Germinal center (tissue), 1 donor: ENCODE measurements at places on chromosomes 7 and 10.

DNA sequence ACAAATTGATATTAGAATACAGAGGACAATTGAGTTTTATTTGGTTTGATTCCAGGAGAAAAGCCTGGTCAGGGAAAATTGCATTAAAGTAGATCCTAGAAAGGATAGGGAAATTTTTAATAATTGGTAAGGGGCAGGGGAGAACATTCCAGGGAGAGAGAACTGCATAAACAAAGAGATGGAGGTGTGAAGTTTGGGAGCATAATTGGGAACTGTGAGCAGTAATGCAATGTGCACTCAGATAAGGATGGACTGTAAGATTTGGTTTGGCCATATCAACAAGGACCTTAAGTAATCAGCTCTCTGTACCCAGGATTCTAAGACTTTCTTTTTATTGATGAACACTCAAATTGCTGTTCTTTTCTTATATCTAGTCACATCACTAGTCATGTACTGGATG lies 41.4 kb downstream of the ZMYND11 start:
- DNase-seq: no peak

DNA sequence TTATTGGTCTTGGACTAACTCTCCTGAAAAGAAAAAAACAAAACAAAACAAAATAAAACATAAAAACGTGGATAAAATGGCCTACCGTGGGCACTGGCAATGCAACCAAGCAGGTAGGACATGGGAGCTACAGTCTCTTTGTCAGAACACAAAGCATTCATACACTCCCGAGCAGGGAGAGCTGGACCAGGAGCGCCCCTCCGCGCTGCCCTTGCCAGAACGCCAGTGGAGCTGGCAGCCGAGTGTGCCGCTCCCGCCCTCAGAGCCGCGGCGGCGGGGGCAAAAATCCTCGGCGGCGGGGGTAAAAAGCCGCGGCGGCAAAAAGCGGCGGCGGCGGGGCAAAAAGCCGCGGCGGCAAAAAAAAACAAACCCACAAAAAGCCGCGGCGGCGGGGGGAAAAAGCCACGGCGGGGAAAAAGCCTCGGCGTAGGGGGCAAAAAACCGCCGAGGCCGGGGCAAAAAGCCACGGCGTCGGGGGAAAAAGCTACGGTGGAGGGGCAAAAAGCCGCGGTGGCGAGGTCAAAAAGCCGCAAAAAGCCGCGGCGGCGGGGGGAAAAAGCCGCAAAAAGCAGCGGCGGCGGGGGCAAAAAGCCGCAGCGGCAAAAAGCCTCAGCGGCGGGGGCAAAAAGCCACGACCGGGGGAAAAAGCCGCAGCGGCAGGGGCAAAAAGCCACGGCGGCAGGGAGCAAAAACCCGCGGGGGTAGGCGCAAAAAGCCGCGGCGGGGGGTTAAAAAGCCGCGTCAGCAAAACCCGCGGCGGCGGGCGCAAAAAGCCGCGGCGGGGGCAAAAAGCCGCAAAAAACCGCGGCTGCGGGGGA lies 418.1 kb downstream of the ZNF716 start:
- DNase-seq: no peak

GRCh38 chr10:102578782-102579181 lies 65.5 kb upstream of the TRIM8 start:
- DNase-seq: no peak

GRCh38 chr10:133267829-133268228 lies 8.8 kb downstream of the ADAM8 start:
- DNase-seq: no peak

GRCh38 chr10:114990586-114990985 lies 52.6 kb downstream of the TRUB1 start:
- DNase-seq: no peak

DNA sequence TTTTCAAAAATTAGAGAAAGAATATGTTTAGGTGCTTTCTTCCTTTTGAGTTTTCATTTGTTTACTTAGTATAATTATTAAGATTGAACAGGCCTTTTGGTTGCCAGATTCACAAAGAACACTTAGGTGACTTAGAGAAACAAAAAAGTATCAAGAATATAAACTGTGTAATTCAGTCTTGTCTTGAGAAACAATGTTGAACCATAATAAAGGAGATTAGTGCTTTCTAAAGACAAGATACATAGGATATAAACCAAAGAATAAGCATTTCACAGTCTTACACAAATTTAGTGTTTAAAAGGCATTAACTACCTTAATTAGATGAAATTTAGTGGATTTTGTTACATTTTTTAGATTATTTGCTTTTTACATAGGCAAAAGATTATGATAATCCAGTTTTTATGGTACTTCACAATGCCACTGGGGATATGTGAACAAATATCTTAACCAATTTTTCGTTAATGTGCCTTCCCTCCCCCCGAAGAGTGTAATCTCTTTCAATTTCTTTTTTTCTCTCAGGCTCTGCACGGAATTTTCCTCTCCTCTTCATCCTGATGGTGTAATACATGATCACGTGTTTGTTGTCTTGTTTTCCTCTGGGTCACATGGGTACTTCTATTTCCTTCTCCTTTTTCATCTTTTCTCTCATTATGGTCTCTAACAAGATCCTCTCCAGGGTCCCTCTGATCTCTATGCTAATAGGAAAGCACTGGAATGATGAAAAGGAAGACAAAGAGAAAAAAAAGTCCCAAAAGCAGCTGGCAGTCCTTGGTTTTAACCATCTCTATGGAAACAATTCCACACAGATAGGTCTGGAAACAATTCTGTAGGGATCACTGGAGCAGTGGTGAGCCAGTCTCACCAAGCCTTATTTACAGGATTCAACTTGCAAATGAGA lies 3.7 kb upstream of the HNRNPH3 start:
- peak; percentile 19 for DNase-seq

DNA sequence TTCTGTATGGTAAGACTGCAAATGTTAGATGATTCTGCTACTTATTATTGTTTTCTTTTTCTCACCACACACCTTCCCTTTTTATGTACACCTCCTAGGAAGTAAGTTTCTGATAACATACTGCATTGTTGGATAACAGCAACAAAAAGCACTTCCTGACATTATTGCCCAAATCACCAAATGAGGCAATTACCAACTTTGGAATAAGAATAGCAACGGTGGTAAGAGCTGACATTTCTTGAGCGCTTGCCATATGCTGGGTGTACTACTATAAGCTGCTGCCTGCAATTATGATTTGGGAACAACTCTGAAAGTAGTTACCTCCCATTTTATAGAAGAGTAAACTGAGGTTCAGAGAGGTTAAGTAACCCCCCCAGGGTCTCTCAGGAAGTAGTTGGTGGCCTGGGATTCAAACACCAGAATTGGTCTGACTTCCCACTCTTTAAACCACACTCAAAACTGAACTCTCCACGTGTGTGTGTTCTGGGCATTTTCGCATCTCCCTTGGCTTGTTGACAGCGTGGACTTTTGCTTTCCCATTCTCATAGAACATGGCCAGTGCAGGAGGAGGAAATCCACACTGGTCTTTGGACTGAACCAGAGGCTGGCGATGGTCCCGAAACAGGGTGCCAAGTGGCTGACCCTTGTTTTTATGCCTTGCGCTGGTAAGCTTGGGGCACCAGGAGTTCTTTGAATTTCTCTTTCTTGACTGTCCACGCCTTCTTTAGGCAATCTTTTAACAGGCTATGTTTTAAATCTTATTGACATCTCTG lies 71.4 kb downstream of the TCF7L2 start:
- no peak for DNase-seq

DNA sequence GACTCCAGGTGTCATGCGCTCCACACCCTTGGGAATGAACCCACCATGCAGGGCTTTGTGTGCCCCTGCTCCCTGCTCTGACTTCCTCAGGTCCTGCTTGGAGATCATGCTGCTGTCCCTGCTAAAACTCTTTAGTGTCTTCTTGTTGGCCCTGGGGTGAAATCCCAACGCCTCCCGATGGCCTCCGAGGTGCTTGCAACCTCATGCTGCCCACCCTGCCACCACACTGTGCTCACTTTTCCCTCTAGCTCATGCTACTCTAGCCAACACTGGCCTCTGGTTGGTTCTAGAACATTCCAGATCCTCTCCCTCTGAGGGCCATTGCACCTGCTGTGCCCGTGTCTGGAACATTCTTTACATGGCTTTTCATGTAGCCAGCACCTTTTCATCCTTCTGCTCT lies 227.7 kb downstream of the ADAM12 start:
- no peak for DNase-seq

GRCh38 chr10:94183666-94184264 lies 179.0 kb downstream of the NOC3L start:
- DNase-seq: no peak

DNA sequence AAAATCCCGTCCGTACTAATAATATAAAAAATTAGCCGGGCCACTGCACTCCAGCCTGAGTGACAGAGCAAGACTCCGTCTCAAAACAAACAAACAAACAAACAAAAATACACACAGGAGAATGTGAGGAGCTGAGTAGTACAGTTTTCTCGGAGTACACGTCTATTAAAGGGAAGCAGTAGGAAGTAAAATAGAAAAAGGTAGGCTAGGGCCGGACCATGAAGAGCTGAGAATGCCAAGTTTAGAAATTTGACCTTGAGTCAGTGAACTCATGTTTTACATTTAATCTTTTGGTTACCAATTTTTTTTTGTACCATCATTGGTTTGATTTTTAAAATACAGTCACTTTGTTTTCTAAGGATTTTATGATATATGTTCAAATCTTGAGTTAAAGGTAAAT lies 64.1 kb downstream of the KAT6B start:
- DNase-seq: no peak

DNA sequence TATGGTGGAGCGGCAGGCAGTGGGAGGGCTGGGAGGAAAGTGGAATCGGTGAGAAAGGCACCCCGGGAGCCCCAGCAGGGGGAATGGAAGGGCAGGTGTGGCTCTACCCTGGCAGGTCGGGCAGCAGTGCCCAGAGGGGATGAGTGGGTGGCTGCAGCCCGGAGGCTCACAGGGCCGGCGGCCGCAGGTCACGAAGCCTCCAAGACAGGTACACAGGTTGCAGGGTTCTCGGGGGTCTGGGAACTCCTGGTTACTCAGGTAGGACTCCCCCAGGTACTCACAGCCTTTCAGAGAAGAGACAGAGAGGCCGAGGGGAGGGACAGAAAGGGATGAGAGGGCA lies 21.8 kb downstream of the KCP start:
- DNase-seq: no peak

GRCh38 chr7:45187089-45187945 lies 29.7 kb downstream of the RAMP3 start:
- DNase-seq: no peak

DNA sequence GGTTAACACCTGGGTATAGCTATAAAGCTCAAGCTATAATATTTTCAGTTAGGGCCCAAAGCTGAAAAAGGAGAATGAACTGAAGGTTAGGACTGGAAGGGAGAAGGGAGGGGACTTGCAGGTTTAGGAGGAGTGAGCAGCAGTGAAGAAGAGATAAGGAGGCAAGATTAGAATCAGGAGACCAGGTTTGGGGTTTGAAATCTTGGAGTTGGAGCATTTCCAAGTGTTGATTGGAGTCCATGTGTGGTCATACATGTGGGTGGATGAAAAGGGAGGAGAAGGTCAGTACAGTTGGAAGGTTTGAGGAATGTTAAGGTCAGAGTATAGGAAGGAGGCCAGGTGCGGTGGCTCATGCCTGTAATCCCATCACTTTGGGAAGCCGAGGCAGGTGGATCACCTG lies 8.6 kb upstream of the ANLN start:
- no peak for DNase-seq

DNA sequence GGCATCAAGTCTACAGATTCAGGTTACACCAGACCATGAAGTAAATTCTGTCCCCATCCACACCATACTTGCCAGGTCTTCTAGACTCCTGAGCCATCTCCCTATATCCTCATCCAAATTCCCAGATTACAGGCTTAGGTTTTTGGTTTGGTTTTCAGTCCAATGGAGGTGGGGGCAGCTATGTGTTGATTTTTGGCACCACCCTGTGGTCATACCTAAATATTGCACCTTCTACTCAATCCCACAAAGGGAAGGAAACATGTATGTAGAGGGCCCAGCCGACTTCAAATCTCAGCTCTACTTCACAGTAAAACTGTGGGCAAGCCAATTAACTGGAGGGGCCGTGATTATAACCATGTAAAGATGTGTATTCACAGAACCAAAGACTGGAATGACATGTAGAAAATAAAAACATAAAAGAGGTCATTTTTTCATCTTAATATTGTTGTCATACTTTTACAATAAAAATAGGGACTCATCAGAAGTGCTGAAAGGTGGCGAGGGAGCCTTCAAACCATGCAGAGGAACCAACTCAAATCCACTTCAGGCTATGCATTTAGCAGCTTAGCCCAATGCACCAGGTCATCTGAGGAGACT lies 19.8 kb downstream of the ERCC6 start:
- peak; percentile 62 for DNase-seq

DNA sequence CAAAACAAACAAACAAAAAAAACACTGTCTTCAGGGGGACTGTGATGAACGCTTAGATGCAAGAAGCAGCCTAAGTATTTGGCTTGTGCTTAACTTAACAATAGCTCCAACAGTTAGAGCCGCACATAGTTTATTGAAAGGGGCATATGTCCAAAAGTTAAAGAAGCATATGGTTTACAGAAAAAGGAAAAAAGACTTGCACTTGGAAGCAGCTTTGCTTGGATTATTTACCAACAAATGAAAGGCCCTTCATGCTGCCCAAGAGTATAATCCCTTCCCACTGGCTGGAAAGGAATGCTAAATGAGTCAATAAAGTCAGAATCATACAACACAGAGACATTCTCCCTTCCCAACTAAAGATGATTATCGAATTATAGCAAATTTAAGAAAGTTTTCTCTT lies 77.9 kb downstream of the GLI3 start:
- DNase-seq: no peak

DNA sequence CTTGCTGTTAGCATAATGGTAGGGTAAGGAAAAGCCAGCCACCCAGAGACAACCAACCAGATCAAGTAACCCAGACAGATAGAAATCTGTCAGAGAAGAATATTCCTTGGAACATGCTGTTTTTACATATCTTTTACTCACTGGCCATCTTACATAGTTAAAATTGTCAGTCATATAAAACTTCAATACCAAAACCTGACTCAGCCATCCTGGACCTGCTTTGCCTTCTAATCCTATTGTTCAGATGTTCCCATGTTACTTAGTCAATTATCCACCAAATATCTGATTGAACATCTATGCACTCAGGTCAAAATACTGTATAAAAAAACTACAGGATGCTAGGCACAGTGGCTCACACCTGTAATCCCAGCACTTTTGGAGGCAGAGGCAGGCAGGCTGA lies 466.5 kb upstream of the NRP1 start:
- no peak for DNase-seq

DNA sequence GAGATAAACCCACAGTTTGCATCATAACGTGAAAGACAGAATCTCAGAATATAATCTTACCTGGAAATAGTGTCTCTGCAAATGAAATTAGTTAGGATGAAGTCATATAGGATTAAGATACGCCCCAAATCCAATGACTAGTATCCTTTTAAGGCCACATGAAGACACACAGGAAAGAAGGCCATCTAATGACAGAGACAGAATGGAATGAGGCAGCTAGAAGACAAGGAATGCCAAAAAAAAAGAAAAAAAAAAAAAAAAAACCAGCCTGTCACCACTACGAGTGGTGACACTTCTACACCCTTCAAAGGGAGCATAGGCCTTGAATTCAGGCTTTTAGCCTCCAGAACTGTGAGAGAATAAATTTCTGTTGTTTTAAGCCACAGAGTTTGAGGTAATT lies 82.9 kb downstream of the HYCC1 start:
- no peak for DNase-seq

- no peak for DNase-seq
Measured at GRCh38 chr7:136061433-136061832, 84.3 kb upstream of the MTPN start.

- no peak for DNase-seq
Measured at GRCh38 chr7:126210707-126211106, 1042.0 kb downstream of the GRM8 start.

- no peak for DNase-seq
Measured at GRCh38 chr10:102434394-102435132, 2.2 kb upstream of the CUEDC2 start.
